Umbilical cord (tissue), 2 donors: ENCODE measurements at places on chromosomes 16 and 17. TPM values are rescaled to one million over a fixed set of nuclear protein-coding genes. Genes with fewer than 3 reads are reported as not detected.

DNA sequence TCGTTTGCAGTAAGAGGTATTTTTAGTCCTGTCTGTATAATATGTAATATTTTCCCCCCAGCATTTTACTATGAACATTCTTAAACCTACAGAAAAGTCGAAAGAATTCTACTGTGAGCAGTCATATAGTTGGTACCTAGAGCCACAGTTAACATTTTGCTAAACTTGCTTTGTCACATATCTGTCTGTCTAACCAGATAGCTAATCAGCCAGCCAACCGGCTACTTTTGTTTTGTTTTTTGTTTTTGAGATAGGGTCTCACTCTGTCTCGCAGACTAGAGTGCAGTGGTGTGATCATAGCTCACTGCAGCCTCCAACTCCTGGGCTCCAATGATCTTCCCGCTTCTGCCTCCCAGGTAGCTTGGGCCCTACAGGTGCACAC lies 73.3 kb downstream of the ABCC1 start:
- no peak for DNase-seq

GRCh38 chr17:9202532-9202931 lies 181.2 kb downstream of the NTN1 start:
- DNase-seq = no peak

Gene LGALS9
- total RNA-seq = 4.1 TPM

- DNase-seq = no peak
These were observed 35.4 kb upstream of the CDH15 start for GRCh38 chr16:89135971-89136765.

Gene KRT27
- not detected for total RNA-seq
